ENCODE measurements at places on chromosomes 4 and X.

DNA sequence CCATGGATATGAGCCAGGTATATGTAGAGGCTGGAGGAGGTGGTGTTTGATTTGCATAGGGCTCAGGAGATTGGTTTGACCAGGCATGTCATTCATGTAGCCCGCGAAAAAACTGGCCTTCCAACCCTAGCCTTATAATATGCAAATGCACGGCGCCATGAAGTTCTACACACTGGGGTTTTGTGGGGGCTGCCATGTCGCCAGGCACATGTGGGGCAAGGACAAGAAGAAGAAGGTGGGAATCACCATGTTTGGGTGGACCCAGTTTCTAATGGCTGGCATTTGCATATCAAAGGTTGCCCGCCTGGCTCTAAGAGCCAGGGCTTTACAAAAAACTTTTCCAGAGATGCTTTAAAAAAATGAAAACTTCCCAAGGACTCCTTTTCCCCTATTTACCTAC is 1251.0 kb downstream of the PCDH18 start:
- no peak for DNase-seq

DNA sequence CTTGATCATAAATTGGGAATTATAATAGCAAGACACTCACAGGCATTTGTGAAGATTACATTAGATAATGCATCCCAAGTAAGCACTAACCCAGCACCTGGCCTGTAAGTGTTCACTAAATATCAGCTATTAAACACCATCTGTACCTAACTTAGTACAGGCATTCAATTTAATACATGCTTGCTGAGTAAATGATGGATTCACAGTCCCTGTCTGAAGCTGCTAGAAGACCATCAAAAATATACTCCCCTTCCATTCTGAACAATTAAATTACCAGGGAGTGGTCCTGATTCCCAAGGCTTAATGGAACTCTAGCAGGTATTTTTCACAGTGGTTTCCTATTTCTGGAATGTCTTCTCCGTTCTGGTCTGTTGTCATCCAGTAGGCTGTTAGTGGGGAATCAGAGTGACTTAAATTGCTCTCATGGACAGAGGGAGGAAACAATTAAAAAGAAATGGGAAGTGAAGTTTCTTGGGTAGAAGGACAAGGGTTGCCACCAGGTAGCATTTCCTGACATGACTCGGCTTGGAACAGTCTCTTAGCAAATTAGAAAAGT is 233.9 kb downstream of the PTTG2 start:
- DNase-seq, result no peak

GRCh38 chr4:127604949-127605709 is 27.6 kb upstream of the INTU start:
- DNase-seq, result peak; percentile 43

GRCh38 chr4:125911481-125911880 is 596.7 kb downstream of the FAT4 start:
- no peak for DNase-seq

GRCh38 chr4:100208459-100208858 is 18.2 kb upstream of the DDIT4L start:
- DNase-seq, result no peak

GRCh38 chr4:3073158-3074077 is 920 bp downstream of the HTT-AS start:
- DNase-seq, result no peak

DNA sequence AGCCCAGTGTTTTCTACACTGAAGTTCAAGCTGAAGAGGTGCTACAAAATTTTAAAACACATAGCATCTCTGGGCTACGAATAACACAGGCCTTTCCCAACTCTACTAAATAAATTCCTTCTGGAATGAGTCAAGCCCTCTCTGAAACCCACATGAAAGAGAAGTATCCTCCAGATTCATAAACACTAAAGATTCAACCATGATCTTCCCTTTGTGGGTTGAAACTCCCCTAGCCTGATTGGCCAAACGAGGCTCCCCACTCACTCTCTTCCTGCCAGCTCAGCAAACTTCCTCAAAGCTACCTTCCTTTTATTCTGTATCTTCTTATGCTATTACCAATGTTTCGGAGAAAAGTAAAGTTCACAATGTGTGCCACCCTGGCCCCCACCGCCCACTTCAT is 95.4 kb downstream of the NKX6-1 start:
- DNase-seq, result no peak

DNA sequence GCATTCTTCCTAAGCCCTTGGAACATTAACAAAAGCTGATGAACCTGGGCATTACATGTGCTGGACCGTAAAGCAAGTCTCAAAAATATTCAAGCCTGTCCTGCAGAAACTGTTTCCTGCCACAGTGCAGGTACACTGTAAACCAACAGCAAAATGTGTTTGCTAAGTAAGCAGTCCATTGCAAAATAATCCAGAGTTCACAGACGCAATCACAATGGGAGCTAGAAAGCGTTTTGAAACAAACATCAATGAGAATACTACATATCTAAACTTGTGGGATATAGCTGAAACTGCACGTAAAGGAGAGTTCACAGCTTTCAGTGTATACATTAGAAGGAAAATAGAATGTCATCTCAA is 61.6 kb downstream of the RGS12 start:
- DNase-seq, result no peak

GRCh38 chr4:146076081-146076480 is 99.4 kb upstream of the LSM6 start:
- no peak for DNase-seq

GRCh38 chr4:111798840-111799239 is 346.4 kb upstream of the FAM241A start:
- no peak for DNase-seq

DNA sequence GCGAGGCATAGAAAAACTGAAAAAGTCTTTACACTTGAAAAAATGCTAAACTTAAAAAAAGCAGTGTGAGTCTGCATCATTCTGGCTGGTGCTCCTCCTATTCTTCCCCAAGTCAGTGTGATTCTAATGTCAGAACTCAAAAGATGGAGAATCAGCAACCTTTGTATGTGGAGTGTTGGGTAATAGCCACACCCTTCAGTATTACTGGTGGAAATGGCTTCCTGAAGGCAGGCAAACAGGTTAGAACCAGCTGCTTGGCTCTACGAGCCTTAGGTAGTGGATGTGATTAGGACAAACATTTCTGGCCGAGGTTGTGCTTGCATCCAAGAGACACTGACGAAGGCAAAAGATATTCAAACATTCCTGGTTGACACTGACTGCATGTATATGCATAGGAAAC is 353.4 kb upstream of the TACR3 start:
- no peak for DNase-seq

DNA sequence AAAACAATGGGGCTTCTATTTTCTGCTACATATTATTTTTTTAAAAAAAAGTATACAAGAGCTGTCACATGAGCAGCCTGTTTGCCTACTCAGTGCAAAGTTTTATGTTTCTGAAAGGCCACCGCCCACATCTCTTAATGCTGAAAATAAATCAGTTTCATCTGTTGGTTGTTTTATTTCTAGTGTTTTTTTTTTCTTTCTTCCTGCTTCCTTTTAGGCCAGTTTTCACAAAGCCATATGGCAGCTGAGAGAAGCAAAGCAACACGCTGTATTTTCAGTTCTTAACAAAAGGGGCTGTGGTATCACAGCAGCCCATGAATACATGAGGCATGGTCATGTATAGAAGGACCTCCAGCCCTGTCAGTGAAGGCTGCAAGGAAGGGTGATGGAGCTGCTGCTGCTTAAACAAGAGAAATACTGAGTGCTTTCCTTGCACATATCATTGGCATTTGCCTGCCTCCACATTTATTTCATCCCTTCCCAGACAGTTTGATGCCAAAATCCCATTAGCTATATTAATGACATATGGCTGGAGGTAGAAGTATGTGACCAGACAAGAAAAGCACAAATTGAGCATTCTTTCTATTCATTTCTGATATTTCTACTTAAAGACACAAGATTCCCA is 172.5 kb downstream of the PCDH18 start:
- DNase-seq, result peak; percentile 59
